Smooth muscle cell of the coronary artery (primary cell): ENCODE measurements at places on chromosomes 3 and 15. TPM values are rescaled to one million over a fixed set of nuclear protein-coding genes. Genes with fewer than 3 reads are reported as not detected.

Gene HDAC11
- total RNA-seq = 11.3 and 18.4 TPM in 2 replicates

Gene DGKG
- under 0.01 and 2.1 TPM in 2 replicates for total RNA-seq

Gene ZPLD1
- 0.38 TPM in 1 of 2 replicates, not detected in the other for total RNA-seq

Gene CD96
- total RNA-seq = 0.08 TPM in 1 of 2 replicates, not detected in the other

Gene EIF1B
- 7.1 and 11.7 TPM in 2 replicates for total RNA-seq
